ENCODE measurements at places on chromosomes 4 and X. TPM values are rescaled to one million over a fixed set of nuclear protein-coding genes. Genes with fewer than 3 reads are reported as not detected.

The HGFAC gene
- not detected for total RNA-seq

The HOPX gene
- total RNA-seq: not detected

The GUCY1B1 gene
- 0.69 TPM for total RNA-seq

The VCX3B gene
- total RNA-seq: not detected

The SPARCL1 gene
- total RNA-seq: not detected

The UGT2B11 gene
- total RNA-seq: not detected

The TASL gene
- not detected for total RNA-seq

The MXRA5 gene
- total RNA-seq: 0.03 TPM

The SMIM43 gene
- total RNA-seq: not detected

The AFAP1 gene
- total RNA-seq: 10.3 TPM

The ATOH1 gene
- total RNA-seq: not detected

The C4orf51 gene
- not detected for total RNA-seq
